ENCODE measurements at places on chromosomes 16 and 17.
A peak's percentile ranks its signal among the peaks of the same experiment; 100 is the strongest.

- DNase-seq, result no peak
These were observed 55.8 kb downstream of the KSR1 start for GRCh38 chr17:27512031-27512430.

GRCh38 chr17:47684535-47685193 is 9.3 kb upstream of the TBKBP1 start:
- no peak for DNase-seq

- no peak for DNase-seq
These were observed 21.6 kb downstream of the C17orf58 start for GRCh38 chr17:67974598-67975066.

DNA sequence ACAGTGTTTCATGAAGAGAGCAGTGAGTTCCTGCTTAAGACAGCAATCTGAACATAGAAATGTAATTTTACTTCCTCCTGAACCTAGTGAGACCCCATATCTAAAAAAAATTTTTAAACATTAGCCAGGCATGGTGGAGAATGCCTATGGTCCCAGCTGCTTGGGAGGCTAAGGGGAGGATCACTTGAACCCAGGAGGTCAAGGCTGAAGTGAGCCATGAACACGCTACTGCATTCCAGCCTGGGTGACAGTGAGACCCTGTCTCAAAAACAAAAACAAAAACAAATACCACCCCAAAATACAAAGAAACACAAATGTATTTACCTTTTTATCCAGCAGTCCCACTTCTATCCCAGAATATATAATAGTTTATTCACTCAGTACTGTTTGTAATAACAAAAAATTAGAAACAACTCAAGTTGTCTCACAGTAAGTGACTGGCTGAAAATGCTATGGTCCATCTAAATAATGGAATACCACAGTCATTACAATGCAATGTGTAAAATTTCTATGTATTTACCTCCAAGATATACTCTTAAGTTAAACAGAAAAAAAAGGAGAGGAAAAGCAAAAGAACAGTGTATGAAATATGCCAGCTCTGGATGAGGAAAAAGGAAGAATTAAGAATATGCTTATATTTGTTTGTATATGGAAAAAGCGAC is 16.3 kb downstream of the CFDP1 start:
- no peak for DNase-seq

DNA sequence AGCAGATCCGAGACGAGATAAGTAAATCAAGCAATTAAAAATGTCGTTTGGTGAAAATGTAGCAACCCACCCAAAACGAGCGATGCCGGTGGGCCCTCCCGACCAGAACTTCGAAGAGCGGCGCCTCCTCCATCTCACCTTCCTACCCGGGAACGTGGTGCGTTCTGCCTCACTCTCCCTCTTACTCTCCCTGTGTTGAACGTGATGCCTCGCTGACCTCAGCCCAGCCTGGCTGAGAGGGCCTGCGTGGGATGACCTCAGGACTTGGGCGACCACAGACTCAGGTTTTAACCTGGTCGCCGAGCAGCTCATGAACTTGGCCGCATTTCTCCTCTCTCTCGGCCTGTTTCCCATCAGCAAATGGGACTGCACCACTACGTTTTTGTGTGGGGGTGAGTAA is 69.7 kb upstream of the RPL38 start:
- no peak for DNase-seq

- DNase-seq, result no peak
These were observed 178.4 kb upstream of the C17orf78 start for GRCh38 chr17:37197336-37197735.

DNA sequence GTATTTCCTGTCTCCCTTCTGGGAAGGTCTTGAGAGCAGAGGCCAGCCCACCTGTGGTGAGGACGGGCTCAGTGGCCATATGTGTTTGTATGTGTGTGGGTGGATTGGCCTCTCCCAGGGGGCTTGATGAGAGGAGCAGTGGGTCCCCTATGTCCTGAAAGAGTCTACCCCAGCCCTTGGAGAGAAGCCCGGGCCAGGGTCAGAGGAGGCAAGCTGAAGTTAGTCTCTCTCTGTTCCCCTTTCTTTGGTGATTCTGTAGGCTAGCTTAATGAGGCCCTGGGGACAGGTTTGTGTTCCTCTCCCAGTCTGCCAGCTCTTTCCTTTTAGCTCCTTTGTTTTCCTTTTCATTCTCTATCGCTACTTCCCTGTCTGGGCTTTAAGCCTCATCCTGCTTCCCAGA is 23.8 kb upstream of the NFATC3 start:
- no peak for DNase-seq

GRCh38 chr16:48517493-48517892 is 92.5 kb downstream of the N4BP1 start:
- no peak for DNase-seq

DNA sequence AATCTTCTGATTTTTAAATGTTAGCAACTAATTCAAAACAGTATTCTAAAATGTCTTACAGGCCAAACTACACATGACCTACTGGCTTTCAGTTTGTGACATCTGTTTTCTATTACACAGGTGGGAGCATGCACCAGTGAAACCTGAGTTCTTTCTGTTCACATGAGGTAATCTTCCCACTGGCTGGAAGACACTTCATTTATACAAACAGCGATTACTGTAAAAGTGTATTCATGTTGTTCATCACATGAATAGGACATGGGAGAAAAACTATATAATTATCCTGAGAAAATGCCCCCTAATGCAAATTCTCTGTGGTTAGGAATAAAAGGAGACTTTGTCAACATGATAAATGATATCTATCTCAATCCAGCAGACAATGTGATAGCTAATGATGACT is 11.1 kb upstream of the PIK3R5 start:
- no peak for DNase-seq

- no peak for DNase-seq
These were observed 50.9 kb downstream of the ENGASE start for GRCh38 chr17:79125503-79125902.

GRCh38 chr17:42878123-42878880 is 22.3 kb upstream of the G6PC1 start:
- no peak for DNase-seq

DNA sequence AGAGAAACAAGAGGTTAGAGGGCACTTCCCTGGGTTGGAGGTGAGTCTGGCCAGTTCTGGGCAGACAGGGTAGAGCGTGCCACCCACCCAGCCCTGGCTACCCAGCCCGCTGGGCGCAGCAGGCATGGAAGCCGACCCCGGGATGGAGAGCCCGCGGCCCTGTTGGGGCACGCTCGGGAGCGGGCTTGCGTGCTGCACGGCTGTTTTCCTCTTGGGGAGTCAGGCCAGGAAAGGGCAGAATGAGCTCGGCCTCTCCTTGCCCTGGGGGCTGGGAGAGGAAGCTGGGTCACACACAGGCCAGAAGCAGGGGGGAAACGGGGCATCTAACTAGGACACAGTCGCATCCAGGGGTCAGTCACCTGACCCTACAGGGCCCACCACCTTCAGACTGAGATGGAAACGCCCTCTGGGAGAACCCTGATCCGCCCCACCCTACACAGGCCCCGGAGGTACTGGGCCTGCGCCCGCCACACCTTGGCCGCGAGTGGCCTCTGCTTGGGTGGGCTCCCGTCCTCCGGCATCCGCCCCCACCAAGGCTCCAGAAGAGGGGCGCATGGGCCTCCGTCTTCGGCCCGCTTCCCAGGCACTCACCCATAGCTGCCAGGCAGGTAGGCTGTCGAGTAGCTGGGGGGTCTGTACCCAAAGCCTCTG is 1.2 kb downstream of the SOX15 start:
- DNase-seq, result no peak

DNA sequence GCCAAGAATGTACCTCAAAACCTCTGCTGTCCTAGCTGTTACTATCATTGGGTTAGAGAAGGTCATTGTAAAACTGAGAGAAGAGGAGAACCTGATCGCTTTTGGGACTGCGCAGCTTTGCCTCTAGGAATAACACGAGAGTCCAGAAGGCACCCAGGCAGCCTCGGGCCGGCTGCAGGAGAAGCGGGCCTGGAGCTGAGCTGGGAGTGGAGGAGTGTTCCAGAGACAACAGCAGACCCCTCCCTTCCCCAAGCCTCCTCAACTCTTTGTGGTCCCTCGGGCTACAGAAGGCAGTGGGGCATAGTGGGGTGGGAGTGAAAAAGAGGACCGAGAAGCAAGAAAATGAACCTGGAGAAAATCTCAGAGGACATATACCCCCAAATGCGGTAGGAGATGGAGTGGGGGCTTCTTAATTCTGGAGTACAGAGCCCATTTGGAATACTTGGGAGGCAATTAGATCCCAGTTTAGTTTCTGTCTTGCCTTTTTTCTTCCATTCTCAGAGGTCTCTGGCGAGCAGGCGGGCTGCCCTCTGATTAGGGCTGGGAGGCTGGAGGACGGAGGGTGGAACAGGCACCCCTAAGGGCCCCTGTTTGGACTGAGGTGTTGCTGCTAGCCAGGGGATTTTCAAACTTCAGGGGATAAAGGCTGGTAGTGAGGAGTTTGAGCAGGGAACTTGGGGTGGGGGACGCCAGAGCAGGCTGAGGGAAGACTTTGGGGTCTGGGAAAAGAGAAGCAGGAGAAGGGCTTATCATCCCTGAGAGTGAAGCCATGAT is 13.3 kb upstream of the HOXB2 start:
- no peak for DNase-seq

DNA sequence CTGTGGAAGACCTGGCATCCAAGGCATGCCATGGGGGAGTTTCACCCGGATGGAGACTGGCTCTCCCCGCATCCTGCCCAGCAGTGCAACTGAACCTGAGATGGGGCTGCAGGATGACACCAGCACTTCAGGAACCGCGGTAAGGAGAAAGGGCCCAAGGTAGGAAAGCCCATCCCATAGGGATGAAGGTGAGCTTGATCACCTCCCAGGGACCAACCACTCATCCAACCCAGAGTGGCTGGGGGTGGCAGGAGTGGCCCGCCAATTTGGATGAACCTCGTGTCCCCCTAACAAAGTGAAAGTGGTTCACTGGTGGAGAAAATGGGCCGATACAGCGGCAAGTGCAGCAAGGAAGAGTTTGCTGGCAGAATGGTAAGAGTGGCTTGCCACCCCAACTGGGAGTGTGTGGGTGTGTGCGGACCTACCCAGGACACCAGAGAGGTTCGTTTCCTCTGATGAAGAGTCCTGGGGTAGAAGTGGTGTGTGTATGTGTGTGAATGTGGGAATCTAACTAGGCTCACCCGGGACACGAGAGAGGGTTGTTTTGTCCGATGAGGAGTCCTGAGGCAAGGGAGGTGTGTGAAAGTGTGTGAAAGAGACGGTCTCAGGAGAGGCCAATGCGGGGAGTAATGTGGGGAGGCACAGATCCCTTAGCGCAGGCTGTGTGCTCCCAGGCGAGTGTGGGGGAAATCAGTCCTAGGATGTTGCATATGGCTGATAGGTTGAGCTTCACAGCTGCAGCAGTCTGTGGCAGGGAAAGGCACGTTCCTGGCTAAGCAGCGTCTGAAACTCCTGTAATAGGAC is 22.6 kb downstream of the ACSM1 start:
- no peak for DNase-seq

- no peak for DNase-seq
These were observed 163.1 kb upstream of the CACNG3 start for GRCh38 chr16:24093049-24093448.

DNA sequence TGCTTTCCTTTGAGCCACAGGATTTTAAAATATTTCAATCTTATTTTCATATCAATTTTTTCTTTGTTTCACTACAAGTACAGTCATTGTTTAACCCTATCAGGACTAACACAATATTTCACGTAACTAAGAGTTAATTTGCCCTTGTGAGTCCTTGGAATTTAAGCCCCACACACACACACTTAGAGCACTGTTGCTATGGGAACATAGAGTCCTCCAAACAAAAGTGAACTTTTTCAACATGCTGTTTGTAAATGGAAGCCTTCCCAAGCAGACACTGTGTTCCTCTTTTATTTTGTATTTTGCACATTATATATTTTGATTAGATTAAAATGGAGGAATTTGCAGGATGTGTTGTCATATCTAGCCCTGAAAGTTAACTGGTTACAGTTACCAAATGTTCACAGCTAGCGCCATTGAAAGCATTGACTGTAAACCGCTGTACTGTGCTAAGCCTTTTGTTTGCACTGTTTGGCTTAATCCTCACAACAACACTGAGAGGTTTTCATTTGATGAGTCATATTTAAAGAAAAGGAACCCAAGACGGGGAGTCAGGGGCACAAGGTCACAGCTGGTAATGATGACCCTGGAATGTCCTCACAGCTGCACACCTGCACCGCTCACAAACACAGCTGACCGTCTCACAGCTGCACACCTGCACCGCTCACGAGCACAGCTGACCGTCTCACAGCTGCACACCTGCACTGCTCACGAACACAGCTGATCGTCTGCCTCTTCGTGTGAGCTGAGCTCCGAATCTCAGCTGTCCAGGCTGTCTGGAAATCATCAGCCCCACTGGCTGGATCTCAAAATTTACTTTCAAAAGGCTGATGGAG is 6.3 kb downstream of the HSBP1 start:
- no peak for DNase-seq

- DNase-seq, result peak; percentile 81
These were observed 129.9 kb downstream of the MGAT5B start for GRCh38 chr17:76997981-76998531.

DNA sequence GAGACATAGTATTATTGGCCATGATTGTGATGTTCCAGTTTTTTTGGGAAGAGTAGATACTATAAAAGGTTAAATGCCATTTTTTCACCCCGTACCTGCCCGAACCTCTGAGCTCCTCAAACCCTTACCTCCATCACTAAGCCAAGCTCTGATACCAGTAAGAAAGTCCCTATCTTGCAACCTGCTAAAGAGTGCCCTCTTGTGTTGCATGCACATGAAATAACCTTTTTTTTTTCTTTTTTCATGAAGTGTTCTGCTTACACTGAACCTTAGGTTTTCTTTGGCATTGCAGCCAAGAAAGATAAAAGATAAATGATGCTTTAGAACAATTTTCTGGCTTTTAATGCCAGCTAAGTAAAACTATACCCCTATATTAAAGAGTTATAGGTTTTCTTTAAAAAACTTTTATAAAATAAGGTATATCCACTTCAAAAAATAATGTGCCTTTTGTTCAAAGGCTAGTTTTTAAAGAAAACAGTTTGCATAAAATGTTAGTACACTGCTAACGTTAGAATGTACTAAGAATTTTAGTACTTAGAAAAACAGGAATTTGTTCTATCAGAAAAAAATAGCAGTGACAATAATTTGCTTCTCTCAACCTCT is 295.3 kb upstream of the PMFBP1 start:
- no peak for DNase-seq

GRCh38 chr16:51035110-51035498 is 116.0 kb downstream of the SALL1 start:
- no peak for DNase-seq

DNA sequence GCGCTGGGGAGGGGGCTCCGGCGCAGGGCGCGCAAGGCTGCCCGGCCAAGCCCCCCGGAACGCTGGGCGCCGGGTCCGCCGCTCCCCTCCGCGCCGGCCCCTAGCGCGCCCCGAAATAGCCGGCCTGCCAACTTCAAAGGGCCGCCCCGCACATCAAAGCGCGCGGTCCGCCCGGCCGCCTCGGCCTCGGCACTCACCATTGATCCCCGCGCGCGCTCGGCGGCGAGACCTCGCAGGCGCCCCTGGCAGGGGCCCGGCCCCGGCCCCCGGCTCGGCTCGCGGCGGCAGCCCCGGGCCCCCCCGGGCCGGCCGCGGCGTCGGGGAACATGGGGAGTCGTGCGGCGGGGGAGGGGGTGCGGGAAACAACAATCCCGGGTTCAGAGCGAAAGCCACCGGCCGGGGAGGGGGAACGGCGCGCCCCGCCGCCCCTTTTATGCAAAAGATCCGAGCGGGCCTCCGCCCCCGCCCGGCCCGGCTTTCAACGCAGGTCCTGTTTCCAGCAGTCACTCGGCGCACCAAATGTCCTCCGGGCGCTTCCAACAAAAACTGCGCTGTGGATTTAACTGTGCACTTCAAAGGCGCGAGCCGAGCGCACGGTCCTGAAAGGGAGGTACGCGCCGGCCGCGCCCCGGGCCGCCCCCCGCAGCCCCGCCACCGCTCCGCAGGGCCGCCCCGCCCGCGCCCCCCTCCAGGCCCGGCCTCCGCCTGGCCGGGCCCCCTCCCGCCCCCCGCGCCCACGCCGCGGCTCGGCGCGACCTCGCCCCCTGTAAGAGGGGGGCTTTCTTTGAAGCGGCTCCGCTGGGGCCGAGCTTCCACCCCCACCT is 608 bp downstream of the AXIN2 start:
- DNase-seq, result peak; percentile 64
